ENCODE measurements at places on chromosomes 16 and 17.

DNA sequence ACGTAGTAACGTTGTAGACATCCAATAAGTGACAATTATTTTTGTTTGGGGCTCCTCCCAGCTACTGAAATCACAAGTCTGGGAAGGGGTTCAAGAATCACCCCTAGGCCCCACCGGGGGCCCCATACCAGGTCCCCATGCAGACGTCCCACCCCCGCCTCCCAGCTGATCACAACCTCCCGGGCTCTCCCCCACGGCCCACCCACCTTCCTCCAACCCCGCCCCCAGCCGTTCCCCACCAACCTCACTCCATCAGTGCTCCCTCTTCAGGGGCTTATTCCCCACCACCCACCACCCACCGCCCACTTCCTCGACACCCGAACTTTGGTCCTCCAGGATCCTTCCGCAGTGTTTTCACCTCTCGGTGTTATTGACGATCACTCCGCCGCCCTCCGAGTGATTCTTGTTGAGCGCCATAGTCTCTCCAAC, 240 bp downstream of the WBP2 start:
- peak; percentile 88 for DNase-seq

DNA sequence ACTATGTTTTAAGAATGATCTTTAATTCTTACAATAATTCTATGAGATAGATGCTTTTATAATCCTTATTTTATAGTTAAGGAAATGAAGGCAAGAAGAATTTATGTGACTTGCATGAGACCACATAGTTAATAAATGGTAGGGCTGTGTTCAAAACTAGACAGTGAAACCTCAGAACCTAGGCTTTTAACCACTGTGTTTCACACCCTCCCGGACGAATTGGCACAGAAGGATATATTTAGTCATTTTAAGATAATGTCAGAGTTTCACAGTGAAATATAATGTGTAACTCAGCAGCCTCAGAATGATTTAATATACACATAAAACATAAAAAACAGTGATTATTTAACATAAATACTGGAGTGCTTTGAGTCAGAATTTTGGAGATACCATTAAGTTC, 57.0 kb downstream of the NSRP1 start:
- DNase-seq: no peak

- no peak for DNase-seq
Observed at GRCh38 chr17:17882082-17882581, 45.3 kb upstream of the SREBF1 start.

DNA sequence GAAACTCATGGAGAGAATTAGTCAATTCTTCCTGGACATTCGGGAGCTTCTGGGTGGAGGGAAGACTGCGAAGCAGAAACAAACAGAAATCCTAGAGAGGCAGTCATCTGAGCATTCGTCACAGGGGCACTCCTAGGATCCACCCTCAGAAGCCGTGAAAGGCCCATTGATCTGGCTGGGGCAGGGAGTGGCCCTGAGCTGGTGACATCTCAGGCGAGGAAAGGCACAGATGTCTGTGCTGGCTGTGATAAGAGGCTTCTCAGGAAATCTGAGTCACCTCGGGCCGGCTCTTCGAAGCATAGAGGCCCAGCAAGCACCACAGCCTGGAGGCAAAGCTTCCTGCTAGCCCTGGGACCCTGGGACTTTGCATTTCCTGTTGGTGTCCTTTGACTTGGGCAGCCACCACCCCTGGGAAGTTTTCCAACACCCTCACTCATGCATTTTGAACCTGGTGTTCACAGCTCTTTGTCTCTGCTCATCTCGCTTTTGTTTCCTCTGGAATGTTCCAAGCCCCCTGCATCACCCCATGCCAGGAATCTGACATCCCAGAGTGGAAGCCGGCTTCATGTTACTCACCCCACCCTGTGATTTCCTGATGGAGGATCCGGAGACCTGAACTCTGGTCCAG, 23.3 kb upstream of the CDRT4 start:
- DNase-seq: peak; percentile 71

DNA sequence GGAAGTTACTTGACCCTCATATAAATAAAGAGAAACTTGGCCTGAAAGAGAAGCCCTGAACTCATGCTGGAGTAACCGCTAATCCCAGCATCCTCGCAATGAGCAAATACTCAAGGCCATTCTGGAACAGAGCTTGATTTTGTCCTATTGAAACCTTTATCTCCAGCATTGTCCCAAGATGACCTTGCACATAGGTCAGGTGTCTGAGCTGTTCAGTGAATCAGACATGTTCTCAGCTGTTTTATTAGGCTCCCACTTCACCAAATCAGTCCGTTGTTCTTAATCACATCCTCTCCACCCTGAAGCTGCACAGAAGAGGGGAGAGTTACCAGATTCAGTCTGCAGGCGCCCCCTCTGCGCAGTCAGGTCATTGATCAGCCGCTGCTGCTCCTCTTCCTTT, 9.1 kb upstream of the MYH1 start:
- no peak for DNase-seq

All from aorta (tissue), 5 donors.